ENCODE measurements at places on chromosomes 5 and 9. TPM values are rescaled to one million over a fixed set of nuclear protein-coding genes. Genes with fewer than 3 reads are reported as not detected.

GRCh38 chr5:150778088-150778516 is 455 bp upstream of the SMIM3 start:
- no peak for DNase-seq

DNA sequence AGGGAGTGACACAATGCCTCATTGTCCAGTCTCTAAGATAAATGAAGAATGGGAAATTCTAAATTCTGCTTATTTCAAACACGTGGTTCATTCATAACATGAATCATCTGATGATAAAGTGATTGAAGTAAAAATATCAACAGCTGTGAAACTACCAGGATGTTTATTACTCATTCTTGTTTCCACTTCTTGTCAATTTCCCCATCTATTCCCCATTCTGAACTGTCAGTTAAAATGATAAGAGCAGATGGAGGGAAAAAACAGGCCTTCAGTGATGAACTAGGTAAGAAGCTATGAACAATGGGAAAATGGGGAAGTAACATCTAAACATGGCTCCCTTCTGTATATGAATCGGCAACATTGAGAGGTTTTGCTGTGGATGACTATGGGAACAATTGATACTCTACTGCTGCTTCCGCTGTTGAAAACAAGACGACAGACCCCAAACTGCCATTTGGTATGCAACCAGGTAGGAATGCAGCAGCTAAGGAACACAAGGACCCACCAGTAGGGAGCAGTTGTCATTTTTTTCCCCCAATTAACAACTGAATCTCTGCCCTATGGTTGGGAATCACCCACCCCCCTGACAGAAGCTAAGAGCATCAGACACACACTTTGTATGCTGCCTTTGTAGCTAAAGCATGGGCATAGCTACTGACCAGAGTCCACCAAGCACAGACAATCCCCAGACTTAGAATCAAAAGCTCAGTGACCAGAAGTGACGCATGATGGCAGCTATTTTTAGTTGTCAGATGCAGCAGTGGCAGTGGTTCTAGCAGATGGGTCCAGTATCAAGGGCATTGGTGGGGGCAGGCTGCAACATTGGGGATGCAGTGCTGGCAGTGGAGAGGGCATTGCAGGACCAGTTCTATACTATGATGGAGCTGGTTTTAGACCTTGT is 52.9 kb upstream of the ZNF366 start:
- no peak for DNase-seq

DNA sequence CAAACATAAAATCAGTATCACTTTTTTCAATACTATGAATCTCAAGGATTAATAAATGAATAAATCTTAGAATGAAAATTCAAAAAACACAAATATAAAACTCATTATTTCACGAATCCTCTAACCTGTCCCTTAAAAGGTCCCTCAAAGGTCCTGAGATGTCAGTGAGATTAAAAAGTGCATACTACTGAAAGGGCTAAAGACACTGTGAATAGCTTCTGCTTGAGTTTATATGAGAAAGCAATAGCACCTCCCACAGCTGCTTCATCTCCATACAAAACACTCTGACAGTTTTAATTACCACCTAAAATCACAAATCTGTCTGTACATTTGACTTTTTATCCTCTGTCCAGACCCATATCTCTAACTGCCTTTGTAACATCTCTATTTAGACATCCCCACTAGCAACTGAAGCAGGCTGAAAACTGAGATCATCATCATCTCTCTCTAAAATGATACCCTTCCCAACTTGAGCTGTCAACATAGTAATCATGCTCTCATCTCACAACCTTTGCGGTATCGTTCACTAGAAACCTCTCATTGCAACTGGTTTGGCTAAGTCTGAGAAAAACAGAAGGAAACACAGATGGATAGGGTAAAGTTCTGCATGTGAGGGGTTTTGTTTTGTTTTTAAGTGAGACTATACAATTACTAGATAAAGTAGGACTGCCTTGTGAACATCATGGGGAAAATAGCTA is 56.3 kb downstream of the TBCA start:
- no peak for DNase-seq

GRCh38 chr5:1757511-1757910 is 42.1 kb downstream of the MRPL36 start:
- no peak for DNase-seq

GRCh38 chr5:139812836-139813805 is 17.5 kb downstream of the PSD2 start:
- no peak for DNase-seq

DNA sequence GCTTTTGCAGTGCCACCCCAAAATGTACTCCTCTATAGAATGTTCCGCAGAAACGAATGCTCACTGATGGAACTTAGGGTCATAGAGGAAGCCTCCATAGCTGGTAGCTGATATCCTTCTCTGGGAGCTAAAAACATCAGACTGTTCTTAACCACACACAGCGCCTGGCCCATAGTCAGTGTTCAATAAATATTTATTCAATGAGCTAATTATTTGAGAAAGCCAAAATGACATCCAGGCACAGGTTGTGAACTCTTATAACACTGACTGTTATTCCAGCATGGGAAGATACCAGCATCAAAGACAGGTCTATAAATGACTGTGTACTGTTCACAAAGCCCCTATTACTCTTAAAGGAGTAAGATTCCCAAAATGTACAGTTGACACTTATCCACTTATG is 12.9 kb downstream of the GDF9 start:
- DNase-seq = no peak

GRCh38 chr5:177023303-177023664 is 788 bp downstream of the ZNF346 start:
- DNase-seq = no peak

GRCh38 chr5:33231214-33231710 is 209.5 kb upstream of the TARS1 start:
- DNase-seq = no peak

DNA sequence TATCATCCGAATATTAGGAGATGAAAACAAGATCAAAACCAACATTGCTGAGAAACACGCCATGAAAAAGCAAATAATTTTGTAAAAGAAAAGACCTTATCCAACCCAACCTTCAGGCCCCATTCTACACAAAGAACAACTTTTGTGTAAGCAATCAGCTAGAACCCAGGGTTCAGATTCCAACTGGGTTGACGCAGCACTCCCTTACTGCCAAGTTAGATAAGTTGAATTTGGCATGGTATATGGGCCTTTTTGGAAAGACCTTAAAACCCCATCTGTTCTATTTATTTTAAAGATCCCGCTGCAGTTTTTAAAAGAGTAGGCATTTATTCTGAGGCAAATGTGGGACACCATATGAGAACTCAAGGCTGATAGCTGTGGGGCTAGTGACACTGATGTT is 2033.8 kb upstream of the WWC1 start:
- no peak for DNase-seq

DNA sequence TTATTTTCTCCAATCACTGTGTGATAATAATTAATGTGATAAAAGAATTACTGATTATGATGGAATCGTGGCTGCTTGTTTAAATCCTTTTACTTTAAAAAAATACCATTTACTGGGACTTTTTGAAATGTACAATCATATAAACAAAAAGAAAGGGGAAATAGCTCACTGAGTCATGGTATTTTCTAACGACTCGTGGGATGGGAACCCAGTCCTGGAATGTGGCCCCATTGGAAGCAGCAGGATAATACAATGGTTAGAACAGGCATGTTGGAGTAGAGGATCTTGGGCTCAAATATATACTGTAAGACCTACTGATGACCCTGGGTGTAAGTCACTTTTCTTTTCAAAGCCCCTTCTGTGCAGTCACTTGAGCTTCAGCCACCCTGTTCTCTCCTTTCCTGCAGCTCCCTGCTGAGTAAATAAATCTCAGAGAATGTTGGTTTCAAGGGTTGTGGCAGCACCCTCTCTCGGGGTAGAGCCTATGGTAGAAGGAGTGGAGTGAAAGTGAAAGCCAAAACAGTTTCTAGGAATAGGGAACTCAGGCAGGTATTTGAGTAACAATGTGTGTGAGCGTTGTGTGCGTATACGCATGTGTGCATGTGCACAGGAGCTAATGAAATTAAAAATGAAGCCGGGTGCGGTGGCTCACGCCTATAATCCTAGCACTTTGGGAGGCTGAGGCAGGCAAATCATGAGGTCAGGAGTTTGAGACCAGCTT is 40.8 kb upstream of the LARP1 start:
- DNase-seq = no peak

GRCh38 chr5:11240293-11241190 is 479.5 kb upstream of the DAP start:
- DNase-seq = no peak

DNA sequence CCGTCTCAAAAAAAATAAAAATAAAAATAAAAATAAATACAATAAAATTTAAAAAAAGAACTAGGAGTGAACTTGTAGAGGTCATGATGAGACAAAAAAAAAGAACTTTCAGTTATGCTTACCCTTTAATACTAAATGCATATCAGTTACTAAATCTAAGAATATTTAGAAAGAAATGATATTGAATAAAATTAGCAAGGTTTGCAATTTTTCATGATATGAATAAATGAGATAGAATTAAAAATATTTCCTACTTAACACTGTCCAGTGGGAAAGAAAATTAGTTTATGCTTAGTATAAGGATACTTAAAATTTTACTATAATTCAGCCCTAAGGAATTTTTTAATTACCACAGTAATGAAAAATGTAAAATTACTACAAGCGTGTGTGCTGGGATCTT is 132.4 kb downstream of the TLE1 start:
- no peak for DNase-seq

- DNase-seq = peak; percentile 17
Measured at GRCh38 chr5:119453040-119453373, 710 bp downstream of the HSD17B4 start.

- no peak for DNase-seq
Measured at GRCh38 chr9:214648-215493, at the start of gene DOCK8. Gene DOCK8, plus strand, starts transcription at chr9:214865. Its CDS starts 112 bp downstream, at chr9:214977.

- no peak for DNase-seq
Measured at GRCh38 chr5:38742821-38743220, 103.0 kb upstream of the OSMR start.

DNA sequence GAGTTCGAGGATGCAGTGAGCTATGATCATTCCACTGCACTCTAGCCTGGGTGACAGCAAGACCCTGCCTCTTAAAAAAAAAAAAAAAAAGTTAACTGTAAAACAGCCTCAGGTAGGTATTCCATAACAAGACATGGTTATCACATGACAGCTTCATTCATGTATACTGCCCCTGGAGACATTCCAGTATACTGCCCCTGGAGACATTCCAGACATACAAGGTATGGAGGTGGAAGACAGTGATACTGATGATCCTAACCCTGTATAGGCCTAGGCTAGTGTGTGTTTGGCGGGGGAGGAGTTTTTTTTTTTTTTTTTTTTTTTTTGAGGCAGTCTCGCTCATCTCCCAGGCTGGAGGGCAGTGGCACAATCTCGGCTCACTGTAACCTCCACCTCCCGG is 105.5 kb downstream of the RICTOR start:
- DNase-seq = no peak

GRCh38 chr9:129285979-129286772 is 108.1 kb upstream of the IER5L start:
- no peak for DNase-seq

- DNase-seq = no peak
Measured at GRCh38 chr9:133615186-133615585, 6.0 kb upstream of the FAM163B start.

The ZNF883 gene
- total RNA-seq = 14.9 TPM

The UBE2R2 gene
- total RNA-seq = 27.4 TPM

The CDKN2B-AS1 gene
- 0.55 TPM for total RNA-seq

The RAB3C gene
- 115 TPM for total RNA-seq

The POLR3G gene
- 6.1 TPM for total RNA-seq

The PPP3R2 gene
- total RNA-seq = 0.59 TPM

Data from spinal cord (tissue), 10 donors.